ENCODE measurements at places on chromosomes 2 and 18.

- no peak for DNase-seq
Measured at GRCh38 chr18:60259052-60259681, 113.4 kb downstream of the MC4R start.

GRCh38 chr18:79403723-79404566, 8.2 kb downstream of the NFATC1 start:
- DNase-seq, result no peak

DNA sequence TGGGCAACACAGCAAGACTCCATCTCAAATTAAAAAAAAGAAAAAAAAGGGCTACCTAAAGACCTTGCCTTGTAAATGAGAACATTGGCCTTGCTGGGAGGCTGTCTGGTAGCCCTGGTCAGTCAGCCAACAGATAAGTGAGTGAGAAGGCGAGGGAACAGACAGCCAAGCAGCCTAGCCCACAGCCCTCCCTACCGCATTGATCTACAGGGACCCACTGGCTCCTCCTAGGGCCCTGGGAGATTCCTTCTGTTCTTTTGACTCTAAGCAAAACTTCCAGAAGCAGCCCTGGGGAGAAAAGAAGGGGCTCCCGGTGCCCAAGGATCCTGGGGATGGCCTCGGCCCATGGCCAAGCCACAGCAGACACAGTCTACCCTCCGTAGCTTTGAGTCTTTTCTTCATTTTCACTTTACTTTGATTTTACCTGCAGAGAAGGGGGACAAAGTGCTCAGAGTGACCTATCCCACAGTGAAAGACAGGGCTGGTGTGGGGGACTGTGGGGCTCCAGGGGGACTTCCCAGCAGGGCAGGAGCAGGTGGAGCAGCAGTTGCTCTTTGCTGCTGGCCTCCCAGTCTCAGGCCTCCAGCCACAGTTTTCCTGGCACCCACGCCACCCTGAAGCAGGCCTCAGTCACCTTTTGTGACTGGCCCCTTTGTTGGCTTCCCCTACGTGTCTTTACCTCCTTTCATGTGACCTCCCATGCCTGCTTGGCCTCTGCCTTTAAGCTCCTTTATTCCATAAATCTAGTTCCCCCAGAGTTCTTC, 5.1 kb downstream of the CEP68 start:
- DNase-seq, result no peak

DNA sequence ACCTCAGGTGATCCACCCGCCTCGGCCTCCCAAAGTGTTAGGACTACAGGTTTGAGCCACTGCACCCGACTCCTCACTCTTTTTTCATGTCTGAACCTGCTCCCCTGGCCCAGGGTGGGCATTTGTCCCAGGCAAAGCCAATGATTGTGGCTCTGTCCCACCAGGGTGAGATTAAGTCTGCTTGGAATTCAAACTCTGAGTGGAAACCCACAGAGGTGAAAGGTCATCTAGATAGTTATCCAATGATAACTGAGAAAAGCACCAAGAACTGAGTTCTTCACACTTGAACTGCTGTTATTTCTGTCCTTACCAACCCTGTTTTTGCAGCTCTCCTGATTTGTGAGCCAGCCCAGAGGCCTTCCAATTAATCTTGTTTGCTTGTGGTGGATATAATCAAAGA, 62.4 kb upstream of the ACVR1 start:
- DNase-seq, result no peak

- DNase-seq, result no peak
Measured at GRCh38 chr2:229445501-229446211, 174.6 kb upstream of the PID1 start.

DNA sequence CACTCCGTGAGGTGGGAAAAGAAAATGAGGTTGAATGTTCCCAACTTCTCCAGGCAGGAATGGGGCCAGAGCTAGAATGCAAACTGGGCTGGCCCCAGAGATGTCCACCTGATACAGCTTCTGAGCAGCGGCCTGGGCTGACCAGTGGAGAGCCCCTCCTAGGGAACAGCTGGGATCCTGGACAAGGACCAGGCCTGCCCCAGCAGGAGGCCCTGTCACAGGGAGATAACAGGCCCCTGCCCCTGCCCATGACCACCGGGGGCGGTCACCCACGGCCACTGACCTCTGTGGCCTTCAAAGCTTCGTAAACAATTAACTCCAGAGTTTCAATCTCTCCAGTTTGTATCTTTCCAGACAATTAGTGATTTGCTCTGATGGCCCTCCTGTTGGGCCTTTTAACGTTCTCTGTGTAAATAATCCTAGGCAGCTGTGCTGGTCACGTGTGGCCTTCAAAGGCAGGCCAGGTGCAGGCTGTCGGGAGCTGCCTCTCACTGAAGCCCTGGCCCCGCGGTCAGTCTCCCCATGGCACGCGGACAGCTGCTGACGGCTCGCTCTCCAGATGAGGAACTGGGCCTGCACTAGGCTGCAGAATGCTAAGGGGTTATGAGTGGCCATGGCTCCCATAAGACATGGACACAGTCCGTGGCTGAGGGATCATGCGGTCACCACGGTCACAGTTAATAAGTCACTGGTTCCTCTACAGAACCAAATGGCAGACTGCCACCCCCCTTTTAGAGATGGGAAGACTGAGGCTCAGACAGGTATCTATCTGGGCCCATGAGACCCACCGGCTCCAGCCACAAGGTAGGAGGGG, 9.2 kb downstream of the HS6ST1 start:
- DNase-seq, result peak; percentile 10

GRCh38 chr2:148634749-148635148, 9.8 kb upstream of the EPC2 start:
- DNase-seq, result no peak

- no peak for DNase-seq
Measured at GRCh38 chr2:138727956-138728355, 52.2 kb downstream of the NXPH2 start.

DNA sequence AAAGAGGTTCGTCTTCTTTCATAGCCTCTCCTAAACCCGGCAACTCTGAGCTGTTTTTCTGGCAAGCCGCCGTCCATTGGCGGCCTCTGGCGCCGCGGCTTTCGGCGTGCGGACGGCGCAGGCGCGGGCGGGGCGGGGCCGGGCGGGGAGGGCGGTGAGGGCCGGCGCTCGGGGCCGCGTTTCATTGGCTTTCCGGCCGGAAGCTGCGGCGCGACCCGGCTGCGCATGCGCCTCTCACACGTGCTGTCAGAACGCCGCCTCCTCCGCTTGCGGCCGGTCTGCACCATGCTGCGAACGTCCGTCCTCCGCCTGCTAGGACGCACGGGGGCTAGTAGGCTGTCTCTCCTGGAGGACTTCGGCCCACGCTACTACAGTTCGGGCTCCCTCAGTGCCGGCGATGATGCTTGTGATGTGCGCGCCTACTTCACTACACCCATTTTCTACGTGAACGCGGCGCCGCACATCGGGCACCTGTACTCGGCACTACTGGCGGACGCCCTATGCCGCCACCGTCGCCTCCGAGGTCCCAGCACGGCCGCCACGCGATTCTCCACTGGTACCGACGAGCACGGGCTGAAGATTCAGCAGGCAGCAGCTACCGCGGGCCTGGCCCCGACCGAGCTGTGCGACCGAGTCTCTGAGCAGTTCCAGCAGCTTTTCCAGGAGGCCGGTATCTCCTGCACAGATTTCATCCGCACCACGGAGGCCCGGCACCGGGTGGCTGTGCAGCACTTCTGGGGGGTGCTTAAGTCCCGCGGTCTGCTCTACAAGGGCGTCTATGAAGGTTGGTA, at the start of gene MARS2:
Gene MARS2, plus strand, starts transcription at position 249 of the 791 bp plus-strand sequence. Its CDS starts 37 bp downstream, at position 286.
- peak; percentile 89 for DNase-seq

DNA sequence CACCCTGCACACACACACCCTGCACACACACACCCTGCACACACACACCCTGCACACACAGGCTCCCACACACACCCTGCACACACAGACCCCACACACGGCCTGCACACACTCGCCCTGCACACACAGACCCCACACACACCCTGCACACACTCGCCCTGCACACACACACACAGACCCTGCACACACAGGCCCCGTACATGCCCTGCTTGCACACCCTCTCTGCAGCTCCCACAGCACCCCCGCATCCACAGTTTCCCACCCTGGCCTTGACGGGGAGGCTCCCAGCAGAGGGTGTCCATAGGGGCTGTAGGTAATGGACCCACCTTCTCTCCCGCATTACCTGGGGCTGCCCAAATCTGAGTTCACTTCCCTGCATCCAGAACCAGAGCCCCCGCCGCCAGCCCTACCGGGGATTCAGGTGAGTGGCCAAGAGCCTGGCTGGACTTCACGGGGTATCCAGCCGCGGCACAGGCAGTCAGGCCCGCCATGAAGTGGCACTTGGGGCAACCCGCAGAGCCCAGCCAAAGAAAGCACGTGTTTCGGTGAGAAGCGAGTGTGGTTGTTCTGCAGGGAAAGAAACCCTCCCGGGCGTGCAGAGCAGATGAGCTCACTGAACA, 88.6 kb upstream of the GPC1 start:
- no peak for DNase-seq

GRCh38 chr2:63926815-63927214, 85.1 kb downstream of the UGP2 start:
- peak; percentile 56 for DNase-seq

GRCh38 chr2:183088061-183088460, 9.5 kb downstream of the DUSP19 start:
- DNase-seq, result no peak

- no peak for DNase-seq
Measured at GRCh38 chr2:67015681-67016080, 381.5 kb upstream of the ETAA1 start.

GRCh38 chr2:77746780-77747179, 224.6 kb upstream of the LRRTM4 start:
- no peak for DNase-seq

GRCh38 chr2:159199761-159200465, 86.6 kb downstream of the WDSUB1 start:
- no peak for DNase-seq

GRCh38 chr2:197248623-197249022, 62.0 kb downstream of the ANKRD44 start:
- no peak for DNase-seq

DNA sequence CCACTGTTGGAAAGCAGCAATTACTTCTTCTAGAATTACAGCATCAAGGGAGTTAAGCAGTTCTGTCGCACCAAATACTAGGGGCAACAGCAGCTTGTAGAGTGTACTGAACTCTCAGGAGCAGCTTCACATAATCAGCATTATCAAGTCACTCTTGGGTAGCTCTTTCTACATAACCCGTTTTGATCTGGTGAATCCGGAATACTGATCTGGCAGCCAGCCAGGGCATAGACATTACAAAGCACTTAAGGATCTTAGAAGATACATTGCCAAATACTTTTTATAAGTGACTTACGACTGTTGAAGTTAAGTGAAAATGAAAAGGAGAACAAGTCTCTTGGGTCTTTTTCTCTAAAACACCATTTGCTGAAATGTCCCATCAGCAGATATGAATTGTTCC, 73.2 kb upstream of the NETO1 start:
- no peak for DNase-seq

DNA sequence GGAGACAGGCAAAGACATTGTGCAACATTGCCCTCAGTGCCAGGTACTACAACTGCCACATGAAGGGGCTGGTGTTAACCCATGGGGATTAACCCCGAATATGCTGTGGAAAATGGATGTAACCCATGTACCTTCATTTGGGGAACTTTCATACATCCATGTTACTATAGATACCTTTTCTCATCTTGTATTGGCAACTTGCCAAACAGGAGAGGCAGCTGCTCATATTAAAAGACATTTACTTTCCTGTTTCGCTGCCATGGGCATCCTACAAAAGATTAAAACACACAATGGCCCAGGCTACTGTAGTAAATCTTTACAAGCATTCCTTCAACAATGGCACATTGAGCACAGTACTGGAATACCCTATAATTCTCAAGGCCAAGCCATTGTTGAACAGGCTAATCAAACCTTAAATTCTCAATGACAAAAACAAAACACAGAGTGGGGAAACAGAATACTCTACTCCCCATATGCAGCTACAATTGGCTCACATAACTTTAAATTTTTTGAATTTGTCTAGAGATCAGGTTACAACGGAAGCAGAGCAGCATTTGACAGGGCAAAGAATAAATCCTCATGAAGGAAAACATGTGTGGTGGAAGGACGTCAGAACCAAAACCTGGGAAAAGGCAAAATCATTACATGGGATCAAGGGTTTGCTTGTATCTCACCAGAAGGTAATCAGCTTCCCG, 1723.5 kb upstream of the LRRTM1 start:
- no peak for DNase-seq

DNA sequence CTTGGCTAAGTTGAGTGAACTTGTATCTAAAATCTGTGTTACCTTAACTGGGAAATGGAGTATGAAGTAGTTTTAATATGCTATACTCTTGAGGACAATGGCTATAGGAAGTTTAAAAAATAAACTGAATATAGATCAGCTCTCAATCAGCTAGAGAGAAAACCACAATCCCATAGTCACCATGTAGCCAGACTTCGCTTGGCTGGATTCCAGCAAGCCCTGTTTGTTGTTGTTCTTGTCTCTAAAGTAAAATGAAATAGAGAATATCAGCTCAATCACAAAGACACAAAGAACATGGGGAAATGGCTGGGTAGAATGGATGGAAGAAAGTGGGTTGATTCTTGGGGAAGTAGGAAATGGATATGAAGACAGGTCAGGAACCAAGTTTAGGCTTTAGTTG, 234.9 kb downstream of the PHLPP1 start:
- no peak for DNase-seq

- DNase-seq, result no peak
Measured at GRCh38 chr2:219905640-219906039, 278.2 kb downstream of the SLC4A3 start.

DNA sequence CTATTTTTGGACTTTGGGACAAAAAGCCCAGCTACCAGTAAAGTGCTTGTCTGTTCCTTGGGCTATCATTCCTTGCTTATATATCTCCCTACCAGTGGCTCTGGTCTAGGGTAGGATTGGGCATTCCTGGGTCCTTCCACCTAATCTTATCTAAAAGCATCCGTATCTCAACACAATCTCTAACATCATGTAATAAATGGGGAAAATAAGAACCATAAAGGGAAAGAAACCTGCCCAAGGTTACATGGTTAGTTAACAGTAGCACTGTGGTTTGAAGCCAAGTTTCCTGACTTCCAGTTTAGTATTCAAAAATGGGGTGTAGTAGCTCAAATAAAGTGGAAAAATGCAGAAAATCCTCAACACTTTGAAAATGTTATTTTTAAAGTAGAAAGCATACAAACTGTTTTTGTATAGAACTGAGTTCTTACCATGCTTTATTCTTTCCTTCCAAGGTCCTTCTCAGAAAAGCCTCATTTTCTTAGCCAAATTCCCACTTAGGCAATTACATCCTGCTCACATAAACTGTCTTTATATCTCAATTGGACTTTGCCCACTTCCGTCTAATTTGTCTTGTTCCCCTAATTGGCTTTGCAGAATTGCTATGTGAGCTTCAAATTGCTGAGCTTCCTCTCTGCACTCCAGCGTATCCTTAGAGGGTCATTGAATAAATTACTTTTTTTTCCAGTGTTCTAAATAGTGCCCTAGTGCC, 273.1 kb upstream of the UBE2E3 start:
- DNase-seq, result no peak
